ENCODE measurements at places on chromosomes 3 and 15.

GRCh38 chr3:25091934-25092333 lies 336.1 kb upstream of the RARB start:
- no peak for DNase-seq

DNA sequence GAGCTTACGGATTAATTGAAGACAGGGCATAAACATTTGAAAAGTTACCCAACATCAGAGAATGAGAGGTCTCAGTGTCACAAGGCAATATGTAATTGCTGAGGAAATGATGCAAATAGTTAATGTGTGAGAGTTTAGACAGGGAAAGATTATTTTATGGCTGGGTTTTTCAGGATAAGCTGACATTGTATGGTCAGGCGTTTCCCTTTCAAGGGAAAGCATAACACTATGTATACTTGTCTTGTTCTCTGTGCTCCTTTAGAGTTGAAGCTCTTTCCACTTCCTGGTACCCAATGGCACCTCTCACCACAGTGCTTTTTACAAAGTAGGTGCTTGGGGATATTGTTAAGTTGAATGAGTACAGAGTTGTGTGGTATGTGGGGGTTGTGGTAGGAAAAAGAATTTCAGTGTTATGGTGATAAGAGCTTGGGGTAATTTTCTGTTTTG lies 19.9 kb downstream of the IQGAP1 start:
- DNase-seq, result no peak

DNA sequence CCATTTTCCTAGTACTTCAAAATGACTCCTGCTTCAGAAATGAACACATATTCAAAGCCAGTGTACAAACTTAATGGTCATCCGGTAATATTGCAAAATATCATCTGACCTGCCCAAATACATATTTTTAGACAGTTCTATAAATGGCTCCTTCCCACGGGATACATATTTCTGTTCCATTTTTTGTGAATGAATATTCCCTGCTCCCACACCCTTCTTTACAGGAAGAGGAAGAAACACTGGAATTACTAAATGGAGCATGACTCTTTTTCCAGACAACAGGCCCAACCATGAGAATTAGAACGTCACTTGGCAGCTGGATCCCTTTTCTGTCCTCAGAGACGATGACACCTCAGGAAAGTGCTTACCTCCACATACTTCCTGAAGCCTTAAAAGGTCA lies 38.0 kb upstream of the CBLB start:
- DNase-seq, result no peak

DNA sequence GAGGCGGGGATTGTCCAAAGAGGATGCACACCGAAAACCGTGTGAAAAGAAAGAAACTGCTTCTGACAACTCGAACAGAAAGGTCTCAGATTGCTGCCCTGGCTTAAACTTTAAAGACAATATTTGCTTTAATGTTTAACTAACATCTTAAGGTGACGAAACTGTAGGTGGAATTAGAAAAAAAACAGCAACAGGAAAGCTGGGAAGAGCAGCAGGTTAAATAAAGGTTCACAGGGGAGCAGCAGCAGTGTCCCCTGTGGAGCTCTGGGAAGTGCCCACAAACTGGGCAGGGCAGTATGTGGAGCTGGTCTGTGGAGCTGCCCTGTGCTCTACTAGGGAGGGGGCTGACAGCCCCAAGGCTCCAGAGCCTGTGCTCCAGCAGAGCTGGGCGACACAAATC lies 25.4 kb downstream of the RUVBL1 start:
- DNase-seq, result no peak

GRCh38 chr15:65245096-65245856 lies 34.0 kb upstream of the CILP start:
- DNase-seq, result no peak

DNA sequence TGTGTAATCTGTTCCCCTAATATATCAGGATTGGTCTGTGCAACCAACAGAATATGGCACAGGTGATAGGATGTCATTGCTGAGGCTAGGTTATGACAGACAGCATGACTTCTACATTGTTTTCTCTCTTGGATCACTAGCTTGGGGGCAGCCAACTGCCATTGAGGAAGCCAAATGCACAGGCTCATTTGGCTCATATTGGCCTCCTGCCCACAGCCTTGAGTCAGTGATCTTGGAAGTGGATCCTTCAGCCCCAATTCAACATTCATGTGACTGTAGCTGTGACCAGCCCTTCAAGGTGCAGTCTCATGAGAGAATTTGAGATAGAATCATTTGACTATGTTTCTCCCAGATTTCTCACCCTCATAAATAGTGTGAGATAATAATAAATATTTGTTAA lies 675.6 kb downstream of the GRM7 start:
- DNase-seq, result no peak

GRCh38 chr3:89649431-89649830 lies 542.0 kb downstream of the EPHA3 start:
- no peak for DNase-seq

DNA sequence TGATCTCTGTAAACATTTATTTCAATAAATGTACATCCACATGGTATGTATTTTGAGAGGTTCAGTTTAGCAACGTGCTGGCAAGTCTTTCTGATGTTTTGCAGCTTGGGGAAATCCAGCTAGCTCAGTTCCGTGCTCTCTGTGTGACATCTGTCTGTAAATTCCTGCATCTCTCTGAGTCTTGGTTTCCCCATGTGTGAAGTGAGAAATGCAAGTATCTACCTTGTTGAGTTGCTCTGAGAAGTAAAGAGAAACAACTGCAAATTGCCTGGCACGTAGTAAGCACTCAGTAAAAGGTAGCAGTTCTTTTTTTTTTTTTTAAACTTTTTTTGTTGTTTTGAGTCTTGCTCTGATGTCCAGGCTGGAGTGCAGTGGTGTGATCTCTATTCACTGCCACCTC lies 30.2 kb upstream of the MORF4L1 start:
- DNase-seq, result no peak

DNA sequence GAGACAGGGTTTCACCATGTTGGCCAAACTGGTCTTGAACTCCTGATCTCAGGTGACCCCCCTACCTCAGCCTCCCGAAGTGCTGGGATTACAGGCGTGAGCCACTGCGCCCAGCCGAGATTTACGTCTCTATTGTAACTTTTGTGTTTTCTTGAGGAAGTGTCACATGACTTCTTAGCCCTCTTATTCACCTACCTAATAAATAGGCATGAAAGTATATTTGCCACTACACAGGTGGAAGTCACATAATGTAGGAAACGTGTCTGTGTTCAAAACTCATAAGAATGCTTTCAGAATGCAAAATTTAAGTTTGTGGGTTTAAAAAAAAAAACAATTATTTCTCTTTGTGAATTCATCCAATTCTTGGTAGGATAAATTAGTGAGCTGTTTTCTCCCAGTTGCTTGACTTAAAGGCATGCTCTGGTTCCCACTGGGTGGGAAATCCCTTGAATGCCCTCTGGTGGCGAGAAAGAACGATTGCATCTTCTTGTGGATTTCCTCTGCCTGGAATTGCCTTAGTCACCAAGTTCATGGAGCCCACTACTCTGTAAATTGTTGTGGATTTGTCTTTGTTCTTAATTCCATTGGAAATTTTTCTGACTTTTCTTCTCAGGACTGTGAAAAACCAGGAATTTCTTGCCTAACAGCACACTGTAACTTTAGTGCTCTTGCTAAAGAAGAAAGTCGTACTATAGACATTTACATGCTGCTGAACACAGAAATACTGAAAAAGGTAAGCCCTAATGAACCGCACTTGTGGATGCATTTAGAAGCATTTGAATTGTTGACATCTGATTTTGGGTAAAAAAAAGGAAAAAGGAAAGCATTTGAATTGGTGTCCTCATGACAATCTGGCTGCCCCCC lies 82.2 kb upstream of the CTDSPL start:
- DNase-seq, result peak; percentile 47

GRCh38 chr15:61062268-61062861 lies 166.7 kb downstream of the RORA start:
- no peak for DNase-seq

- no peak for DNase-seq
These were observed 150.7 kb downstream of the ADAM10 start for GRCh38 chr15:58598829-58599210.

Data from GM19239 (cell line).